H1 (cell line): ENCODE measurements at places on chromosomes 5 and 9.
A peak's percentile ranks its signal among the peaks of the same experiment; 100 is the strongest.

- H3K4me1 ChIP-seq: peaks cover 31% of the 10 kb centered on the region
- no peak for DNase-seq
- no peaks in the 10 kb centered on the region for H3K27me3 ChIP-seq
- H3K36me3 ChIP-seq: no peaks in the 10 kb centered on the region
- H3K27ac ChIP-seq: no peak overlapping the region
Measured at GRCh38 chr5:116530276-116530675, 44.3 kb downstream of the SEMA6A start.

- H3K4me1 ChIP-seq: no peaks in the 10 kb centered on the region
- H3K4me3 ChIP-seq: no peak overlapping the region
- DNase-seq: no peak
- no peaks in the 10 kb centered on the region for H3K36me3 ChIP-seq
- no peak overlapping the region for H3K27ac ChIP-seq
Measured at GRCh38 chr5:85263125-85263524, 878.4 kb upstream of the EDIL3 start.

DNA sequence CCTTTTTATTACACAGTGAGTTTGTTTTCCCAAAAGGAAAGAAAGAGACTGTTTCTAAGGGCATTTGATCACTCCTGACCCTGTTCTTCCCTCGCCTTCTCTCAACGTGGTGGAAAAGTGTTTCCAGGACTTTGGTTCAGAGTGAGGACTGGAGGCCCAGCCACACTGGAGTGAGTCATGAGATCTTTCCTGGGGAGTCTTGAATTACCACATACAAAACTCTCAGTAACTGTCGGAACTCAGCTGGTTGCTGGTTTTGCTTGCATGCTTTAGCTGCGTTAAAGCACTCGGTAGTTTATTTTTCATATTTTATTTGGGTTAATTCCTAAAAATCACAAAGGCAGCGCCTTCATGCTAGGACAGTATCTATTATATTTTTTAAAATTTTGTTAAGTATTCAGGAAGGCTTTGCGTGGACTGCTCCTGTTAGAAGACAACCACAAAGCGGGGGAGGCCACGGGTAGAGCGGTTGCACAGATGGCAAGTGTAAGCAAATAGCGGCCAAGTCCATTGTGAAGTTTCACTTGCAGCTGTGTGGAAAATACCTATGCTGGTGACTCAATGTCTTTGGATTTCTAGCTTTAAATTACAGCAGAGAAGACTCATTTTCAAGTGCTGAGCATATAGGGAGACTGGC is 77.7 kb downstream of the ARSB start:
- H3K4me3 ChIP-seq: no peak overlapping the region
- peaks cover 3% of the 10 kb centered on the region for H3K4me1 ChIP-seq
- no peaks in the 10 kb centered on the region for H3K27me3 ChIP-seq
- no peaks in the 10 kb centered on the region for H3K36me3 ChIP-seq

DNA sequence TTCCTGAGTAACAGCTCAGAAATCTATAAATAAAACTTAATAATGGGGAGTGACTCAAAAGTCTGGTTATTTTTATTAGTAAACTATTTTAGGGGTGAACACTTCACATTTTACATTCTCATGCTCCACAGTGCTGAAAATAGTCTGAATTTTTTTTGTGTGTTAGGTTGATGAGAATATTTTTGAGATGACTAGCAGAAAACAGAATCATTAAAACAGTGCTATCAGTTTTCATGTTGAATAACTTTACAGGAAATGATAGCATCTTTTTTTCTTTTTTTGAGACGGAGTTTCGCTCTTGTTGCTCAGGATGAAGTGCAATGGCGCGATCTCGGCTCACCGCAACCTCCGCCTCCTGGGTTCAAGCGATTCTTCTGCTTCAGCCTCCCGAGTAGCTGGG is 60.3 kb downstream of the TMC1 start:
- no peaks in the 10 kb centered on the region for H3K36me3 ChIP-seq
- no peaks in the 10 kb centered on the region for H3K27me3 ChIP-seq
- H3K27ac ChIP-seq: no peak overlapping the region
- H3K4me3 ChIP-seq: no peak overlapping the region
- no peak for DNase-seq

DNA sequence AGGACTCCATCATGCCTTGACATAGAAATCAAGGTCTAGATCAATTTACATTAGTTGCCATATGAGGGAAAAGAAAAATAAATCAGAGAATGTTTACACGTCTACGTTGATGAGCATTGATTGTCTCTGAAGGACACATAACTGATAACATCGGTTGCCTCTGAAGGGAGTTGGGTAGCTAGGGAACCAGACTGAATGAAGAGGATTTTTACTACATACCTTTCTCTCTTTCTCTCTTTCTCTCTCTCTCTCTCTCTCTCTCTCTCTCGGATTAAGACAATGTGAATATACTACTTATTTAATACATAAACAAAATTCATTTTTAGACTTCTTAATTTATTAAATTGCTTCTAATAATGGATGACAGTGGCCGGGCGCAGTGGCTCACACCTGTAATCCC is 118.4 kb upstream of the DAPK1 start:
- peaks cover 12% of the 10 kb centered on the region for H3K4me1 ChIP-seq
- no peak overlapping the region for H3K4me3 ChIP-seq
- H3K36me3 ChIP-seq: no peaks in the 10 kb centered on the region
- no peaks in the 10 kb centered on the region for H3K27me3 ChIP-seq
- no peak overlapping the region for H3K27ac ChIP-seq

DNA sequence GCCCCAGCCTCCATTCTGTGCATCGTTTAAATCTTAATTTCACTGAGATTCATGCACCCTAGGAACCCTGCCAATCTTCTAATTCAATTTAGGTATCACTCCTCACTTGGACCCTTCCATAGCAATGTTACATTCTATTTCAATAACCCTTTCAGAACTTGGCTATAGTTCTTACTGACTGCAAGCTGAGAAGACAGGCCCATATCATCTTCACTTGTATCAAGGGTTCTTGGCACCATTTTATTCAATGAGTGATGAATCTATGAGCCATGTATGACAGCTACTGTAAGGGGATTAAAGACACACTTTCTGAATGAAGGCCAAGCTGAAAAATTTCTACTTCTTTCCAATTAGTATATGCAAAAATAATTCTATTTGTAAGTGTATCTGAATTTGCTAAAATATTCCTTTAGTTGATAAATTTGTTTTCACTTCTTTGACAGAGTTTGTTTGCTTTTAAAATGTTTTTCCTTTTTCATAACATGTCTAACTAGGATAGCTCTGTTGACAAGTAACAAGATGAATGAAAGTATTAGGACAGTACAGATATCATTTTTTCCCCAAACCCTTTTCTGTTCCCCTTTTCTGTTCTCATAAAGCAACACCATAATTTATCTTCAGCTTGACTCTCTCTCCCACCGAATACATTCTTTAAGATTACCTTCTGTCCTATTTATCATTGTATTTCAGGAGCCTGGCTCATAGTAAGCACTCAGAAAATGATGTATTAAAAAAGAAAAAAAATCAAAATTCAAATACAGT is 9.6 kb downstream of the ITGA2 start:
- no peaks in the 10 kb centered on the region for H3K4me1 ChIP-seq
- H3K27ac ChIP-seq: no peak overlapping the region
- H3K4me3 ChIP-seq: no peak overlapping the region
- H3K27me3 ChIP-seq: peaks cover 2% of the 10 kb centered on the region
- no peak for DNase-seq

GRCh38 chr5:158856291-158856690 is 243.4 kb downstream of the EBF1 start:
- DNase-seq: no peak
- H3K36me3 ChIP-seq: no peaks in the 10 kb centered on the region
- no peaks in the 10 kb centered on the region for H3K27me3 ChIP-seq
- no peak overlapping the region for H3K27ac ChIP-seq
- no peak overlapping the region for H3K4me3 ChIP-seq

DNA sequence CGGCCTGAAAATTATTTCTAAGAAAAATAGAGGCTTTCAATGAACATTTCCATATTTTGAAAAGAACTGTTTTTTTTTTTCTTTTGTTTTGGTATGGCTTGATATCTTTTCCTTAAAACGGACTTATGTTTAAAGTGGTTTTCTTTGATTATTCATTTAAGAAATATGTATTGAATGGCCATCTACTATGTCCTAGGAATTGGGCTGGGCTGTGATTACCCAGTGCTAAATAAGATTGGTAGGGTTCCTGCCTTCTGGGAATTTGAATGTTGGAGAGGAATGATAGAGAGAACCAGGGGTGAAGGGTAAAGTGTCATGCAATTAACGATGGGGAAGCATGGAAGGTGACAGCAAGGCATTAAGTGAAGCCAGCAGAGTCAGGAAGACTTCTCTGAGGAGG is 33.2 kb downstream of the TNFSF8 start:
- no peaks in the 10 kb centered on the region for H3K4me1 ChIP-seq
- H3K27ac ChIP-seq: no peak overlapping the region
- H3K36me3 ChIP-seq: no peaks in the 10 kb centered on the region
- no peak for DNase-seq
- no peak overlapping the region for H3K4me3 ChIP-seq

DNA sequence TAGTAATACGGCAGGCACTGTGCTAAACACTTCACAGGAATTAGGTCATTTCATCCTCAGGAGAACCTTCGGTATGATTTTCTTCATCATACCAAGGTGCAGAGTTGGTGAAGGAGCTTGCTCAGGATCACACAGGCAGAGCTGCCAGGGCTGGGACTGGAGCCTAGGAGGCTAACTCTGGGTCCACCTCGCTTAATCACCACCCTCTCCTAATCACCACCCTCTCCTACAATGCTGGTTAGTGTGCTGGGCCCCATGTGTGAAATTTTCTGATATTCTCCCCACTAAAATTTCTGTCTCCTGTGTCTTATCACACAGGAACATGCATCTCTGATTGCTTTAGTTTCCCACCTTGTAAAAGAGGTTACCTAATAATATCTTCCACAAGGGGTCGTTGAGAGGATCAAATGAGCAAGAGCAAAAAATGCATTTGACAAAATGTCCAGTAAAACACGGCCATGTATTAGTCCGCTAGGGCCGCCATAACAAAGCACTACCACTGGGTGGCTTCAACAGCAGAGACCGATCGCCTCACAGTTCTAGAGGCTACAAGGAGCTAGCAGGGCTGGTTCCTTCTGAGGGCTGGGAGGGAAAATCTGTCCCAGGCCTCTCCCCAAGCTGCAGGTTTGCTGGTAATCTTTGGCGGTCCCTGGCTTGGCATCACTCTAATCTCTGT is 128.2 kb upstream of the NFIB start:
- H3K4me1 ChIP-seq: no peaks in the 10 kb centered on the region; the same call in 1 of the 2 replicates
- no peak overlapping the region for H3K27ac ChIP-seq
- no peak overlapping the region for H3K4me3 ChIP-seq
- H3K36me3 ChIP-seq: no peaks in the 10 kb centered on the region
- H3K27me3 ChIP-seq: no peaks in the 10 kb centered on the region
- DNase-seq: no peak

DNA sequence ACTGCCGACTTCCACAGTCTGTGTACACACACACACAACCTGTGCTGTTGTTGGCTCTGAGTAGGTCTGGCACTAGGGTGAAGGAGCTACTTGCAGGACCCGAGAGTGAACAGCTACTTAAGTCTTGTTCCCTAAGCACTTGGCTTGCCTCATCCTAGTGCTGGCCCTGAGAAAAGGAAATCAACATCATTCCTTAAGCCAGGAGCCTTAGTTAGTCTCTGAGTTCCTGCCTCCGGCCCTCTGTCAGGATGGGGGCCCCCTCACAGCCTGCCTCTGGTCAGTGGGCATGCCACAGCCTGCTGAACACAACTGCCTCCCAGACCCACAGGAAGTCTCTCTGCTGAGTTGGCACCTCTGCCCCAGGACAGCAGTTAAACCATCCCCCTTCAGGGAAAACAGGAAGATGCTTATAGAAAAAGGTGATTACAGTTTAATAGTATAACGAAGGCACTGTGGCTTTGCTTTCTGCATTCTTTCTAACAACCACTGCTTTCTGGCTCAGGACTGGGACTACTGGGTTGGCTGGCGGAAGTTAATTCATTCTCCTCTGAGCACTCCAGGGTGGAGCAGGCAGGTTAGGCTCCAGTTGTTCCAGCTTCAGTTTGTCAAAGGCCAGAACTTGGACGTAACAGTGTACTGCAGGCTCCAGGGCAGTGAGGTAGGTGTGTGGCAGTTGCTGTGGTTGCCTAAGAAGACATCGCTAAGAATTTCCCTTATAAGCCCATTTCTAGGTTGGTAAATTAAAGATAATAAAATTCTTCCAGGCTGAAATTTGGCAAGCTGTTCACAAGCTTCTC is 2.8 kb downstream of the MAMDC2 start:
- peaks cover 14% of the 10 kb centered on the region for H3K4me1 ChIP-seq
- H3K27me3 ChIP-seq: no peaks in the 10 kb centered on the region
- DNase-seq: peak; percentile 44
- H3K27ac ChIP-seq: no peak overlapping the region
- H3K36me3 ChIP-seq: no peaks in the 10 kb centered on the region

DNA sequence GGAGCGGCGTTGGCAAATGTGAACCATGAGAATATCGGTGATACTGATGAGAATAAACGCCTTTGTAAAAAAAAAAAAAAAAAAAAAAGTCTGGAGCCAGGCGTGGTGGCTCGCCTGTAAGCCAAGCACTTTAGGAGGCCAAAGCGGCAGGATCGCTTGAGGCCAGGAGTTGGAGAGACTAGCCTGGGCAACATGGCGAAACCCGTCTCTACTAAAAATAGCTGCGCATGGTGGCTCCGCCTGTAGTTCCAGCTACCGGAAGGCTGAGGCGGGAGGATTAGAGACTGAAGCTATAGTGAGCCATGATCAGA is 425 bp upstream of the NFX1 start:
- H3K27me3 ChIP-seq: no peaks in the 10 kb centered on the region
- H3K4me1 ChIP-seq: peaks cover 5% of the 10 kb centered on the region; the same call in 1 of the 2 replicates
- DNase-seq: no peak
- H3K4me3 ChIP-seq: peak overlapping the region; percentile 84

DNA sequence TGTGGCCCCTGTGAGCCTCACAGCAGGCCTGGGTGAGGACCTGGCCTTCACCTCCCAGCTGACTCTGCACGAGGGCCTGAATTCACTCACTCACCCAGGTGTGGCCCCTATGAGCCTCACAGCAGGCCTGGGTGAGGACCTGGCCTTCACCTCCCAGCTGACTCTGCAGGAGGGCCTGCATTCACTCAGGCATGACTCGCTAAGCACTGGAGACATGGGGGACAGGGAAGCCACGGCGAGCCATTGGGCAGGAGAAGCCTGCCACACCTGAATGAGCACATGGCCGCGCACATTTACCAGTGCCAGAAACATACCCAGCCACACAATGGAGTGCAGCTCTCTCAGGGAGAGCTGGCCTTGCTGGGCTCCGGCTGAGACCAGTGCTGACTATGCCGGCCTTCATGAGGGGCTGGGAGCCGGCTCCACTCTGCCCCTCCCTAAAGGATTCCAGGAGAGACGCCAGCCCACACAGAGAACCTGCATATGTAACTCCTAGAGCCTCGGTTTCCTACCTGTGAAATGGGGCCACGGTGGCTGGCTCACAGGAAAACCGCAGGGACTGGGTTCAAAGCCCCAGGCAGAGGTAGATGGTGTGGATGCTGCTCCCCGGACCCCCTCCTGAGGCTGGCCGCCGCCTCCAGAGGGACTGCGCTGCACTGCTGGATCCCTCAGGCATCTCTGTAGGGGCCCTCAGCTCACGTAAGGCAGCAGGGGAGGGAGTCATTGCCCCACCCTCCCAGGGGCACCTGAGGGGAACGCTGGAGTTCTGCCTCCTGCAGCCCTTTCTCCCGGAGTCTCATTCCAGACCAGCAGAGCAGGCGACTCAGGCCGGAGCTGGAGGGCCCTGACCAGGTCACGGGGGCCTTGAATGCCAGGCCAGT is 7.2 kb downstream of the ADAMTS2 start:
- H3K27me3 ChIP-seq: no peaks in the 10 kb centered on the region
- H3K36me3 ChIP-seq: no peaks in the 10 kb centered on the region
- H3K4me3 ChIP-seq: no peak overlapping the region
- DNase-seq: no peak
